ENCODE measurements at places on chromosomes 7 and 10.

DNA sequence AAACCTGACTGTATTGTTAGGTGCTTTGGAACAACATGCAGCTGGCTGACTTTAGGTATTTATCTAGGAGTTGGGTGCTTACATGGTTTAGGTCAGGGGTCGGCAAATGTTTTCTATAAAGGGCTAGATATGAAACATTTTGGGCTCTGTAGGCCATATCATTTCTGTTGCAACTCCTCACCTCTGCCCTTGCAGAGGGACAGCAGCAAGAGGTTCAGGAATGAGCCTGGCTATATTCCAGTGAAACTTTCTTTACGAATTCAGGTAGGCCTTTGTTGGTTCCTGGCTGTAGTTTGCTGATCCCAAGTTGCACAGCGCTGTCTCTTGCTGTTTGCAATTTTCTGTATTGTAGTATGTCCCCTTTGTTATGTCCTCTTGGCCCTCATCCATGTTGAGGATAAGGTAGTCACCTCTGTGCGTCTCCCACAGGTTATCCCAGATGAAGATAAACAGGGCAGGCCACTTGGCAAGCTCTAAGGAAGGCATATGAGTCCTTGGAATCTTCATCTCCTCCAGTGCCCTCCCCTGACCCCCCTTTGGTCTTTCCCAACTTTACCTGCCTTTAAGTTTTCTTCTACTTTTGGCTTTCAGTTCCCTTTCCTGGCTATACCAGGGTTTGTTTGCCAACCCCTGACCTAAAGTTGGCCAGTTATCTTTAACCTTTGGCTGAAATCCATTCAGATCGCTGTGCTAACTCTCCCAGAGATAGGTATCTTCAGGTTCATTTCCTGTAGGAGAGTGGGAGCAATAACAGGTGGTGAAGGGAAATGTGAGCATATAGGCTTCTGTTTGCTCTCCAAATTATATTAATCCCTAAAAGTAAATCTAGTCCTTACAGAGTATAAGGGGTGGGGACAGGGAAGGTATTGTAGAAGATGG, 36.1 kb downstream of the SGPL1 start:
- no peak for DNase-seq

DNA sequence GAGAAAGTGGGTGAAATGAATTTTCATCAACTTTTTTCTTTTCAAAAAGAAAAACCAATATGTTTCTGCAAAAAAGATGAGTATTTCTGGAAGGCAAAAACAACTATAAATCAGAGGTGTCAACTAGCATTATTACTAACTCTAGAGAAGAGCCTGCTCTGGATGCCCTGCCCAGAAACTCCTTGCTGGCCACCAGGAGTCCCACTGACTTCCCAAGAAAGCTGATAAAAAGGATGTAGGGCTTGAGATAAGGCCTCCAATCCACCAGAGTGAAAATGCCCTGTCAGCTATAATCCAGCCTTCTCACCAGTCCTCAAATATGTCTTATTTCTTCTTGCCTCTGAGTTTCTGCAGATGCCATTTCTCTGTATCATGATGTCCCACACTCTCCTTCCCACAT, 16.7 kb upstream of the FZD1 start:
- DNase-seq: no peak

DNA sequence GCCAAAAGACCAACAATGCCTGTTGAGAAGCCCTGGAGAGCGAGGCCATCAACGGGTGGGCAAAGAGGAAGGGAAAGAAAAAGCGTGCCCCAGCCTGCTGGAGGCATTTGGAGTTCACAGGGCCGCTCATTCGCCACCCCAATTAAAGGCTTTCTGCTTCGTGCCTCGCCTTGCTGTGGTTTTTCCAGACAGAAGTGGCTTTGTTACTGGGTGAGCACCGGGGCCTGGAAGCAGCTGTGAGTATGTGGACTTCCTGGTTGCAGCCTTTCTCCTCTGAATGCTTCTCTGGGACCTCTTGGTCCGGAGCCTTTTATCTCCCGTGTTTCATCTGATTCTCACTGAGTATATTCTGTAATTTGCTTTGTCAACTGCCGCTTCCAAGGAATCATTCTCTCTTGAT, 118.1 kb upstream of the EGR2 start:
- no peak for DNase-seq

DNA sequence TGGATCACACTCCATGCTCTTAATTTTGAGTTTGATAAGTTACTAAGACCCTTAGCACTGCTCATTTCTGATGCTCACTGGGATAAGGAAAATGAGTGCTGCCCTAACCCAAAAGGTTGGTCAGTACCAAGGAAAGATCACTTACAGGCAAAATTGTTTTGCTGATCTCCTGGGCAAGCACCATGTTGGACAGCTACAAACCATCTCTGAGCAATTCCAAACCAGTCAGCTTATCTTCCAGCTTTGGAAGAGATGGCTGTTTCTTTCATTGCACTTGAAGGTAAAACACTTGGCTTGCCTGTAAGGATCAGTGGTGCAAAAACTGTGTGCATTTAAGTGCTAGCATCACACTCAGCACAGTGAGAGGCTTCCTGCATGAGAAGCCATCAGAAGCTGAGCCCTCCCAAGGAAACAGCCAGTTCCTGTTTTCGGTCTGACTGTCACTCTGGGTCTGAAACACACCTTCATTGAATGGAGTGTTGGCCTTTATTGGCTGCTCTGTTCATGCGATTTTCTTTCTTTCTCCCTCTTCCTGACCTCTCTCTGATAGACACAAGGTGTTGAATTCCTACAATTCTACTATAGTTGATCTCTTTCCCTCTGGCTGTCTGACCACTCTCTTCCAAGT, 126.4 kb upstream of the GHITM start:
- DNase-seq: no peak

DNA sequence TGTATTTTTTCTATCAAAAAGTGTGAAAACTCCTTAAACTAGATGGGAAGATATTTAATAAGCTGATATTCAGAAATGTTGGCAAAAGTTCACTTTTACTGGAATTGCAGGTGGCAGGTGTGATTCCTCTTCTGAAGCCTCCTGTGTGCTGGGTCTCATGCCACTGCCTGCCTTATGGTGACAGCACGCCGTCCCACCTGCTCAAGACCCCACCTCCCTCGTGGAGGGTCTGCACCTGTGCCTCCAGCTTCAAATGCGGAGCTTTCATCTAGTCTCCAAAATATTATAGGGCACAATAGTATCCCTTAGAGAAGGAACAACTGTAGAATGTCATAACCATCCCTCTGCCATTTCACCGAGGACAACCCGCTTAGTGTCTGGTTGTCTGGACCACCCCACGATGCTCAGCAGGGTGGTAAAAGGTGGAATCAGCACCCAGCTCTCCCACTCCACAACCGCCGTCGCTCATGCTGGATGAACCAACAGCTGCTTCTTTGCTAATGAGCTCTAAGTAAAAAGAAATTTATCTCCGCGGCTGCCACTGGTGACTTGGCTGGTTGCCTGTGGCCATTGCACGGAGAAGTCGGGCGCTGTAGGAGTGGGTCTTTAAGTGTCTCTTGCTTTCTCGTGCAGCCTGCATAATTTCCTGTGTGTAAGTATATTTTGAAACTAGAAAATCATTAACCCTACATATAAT, 119.3 kb upstream of the TCERG1L start:
- no peak for DNase-seq

DNA sequence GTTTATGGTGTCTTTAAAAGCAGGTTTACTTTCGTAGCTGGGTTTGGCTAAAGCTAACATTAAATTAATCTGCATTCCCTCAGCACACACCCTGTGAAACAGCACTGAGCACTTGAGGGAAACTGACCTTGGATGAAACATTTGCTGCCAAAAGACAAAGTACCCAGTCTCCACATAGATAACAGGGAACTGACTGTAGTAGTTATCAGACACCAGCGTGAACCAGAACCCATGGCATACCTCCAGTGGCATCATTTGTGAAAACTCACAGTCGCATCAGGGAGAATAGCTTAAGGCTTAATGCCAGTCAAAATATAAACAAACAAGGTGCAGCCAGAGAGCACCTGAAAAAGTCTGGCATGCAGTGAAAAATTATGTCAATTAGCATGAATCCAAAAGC, 357.8 kb upstream of the C7orf33 start:
- DNase-seq: no peak

- DNase-seq: no peak
These were observed 15.3 kb upstream of the CFAP69 start for GRCh38 chr7:90229682-90230081.

- no peak for DNase-seq
These were observed 9.0 kb upstream of the GPR141 start for GRCh38 chr7:37674531-37674930.

GRCh38 chr7:138958391-138958956, 22.7 kb downstream of the KIAA1549 start:
- peak; percentile 51 for DNase-seq

- no peak for DNase-seq
These were observed 17.5 kb downstream of the LAMB4 start for GRCh38 chr7:108112683-108113082.

DNA sequence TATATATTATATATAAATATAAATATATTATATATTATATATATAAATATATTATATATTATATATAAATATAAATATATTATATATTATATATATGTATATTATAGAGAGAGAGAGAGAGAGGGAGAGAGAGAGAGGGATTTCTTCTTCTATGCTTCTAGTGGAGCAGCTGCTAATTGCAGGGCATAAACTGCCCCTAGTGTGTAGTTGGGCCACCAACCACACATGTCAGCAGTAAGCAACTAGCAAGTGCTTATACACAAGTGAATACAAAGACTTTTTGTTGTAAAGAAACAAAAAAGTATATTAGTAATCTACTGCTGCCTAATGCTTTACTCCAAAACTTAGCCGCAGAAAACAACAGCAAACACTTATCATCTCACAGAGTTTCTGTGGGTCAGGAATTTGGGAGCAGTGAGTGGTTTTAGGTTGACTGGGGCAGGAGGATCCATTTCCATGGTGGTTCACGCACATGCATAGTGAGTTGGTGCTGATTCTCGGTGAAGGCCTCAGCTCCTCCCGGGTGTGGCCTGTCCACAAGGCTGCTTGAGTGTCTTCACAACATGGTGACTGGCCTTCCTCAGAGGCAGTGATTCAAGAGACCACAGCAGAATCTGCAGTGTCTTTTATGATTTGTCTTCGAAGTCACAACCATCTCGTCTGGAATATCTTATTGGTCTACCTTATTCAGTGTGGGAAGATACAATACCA, 25.5 kb upstream of the BAG3 start:
- DNase-seq: no peak

GRCh38 chr10:67790534-67791408, 47.2 kb downstream of the DNAJC12 start:
- DNase-seq: peak; percentile 76

DNA sequence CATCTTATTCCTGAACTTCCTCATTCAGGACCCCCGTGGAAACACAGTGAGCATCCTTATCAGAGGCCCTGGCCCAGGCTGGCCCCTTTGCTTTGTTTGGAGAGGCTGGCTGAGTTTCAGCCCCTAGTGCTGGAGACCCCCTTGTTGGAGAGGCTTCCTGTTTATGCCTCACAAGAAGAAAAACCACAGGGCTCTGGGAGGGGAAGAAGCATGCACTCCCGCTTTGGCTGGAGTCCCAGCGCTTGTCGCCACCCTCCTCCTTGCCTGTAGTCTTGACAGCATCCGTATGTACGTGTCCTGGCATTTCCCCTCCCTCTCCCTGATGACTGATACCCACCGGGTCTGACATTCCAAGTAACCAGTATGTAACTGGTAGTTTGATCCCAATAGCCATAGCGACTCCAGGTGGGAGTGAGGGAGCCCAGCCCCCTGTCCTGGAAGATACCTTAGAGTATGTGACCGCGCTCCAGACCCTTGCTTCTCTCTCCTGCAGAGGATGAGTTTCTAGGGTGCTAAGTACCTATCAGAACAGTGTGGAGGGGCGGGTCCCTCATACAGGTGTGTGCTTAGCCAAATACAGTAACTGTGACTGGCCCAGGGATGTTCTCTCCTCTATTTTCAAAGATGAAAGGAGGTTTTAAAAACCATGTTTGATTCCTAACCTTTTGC, 6.9 kb upstream of the ATP6V0E2 start:
- DNase-seq: peak; percentile 91

DNA sequence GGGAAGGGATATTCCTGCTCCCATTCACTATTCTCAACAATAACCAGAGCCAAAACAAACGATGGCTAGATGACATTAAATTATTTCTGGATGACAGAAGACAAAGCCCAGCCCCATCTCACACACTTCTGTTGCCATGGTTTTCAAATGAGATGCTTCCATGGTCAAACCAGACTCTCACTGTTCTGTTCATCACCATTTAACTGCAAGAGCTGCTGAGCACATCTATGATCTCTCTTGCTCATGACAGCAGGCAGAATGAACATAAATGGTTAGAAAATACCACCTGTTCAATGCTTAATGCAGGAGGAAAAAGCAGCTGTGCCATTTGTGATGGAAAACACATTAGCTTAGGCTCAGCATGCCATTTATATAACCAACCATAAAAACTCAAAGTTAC, 758.6 kb upstream of the ZWINT start:
- DNase-seq: no peak

- no peak for DNase-seq
These were observed 107.2 kb downstream of the FGFR2 start for GRCh38 chr10:121490871-121491519.

GRCh38 chr7:36287371-36288241, 102.1 kb upstream of the ANLN start:
- no peak for DNase-seq

- DNase-seq: peak; percentile 67
These were observed 86.2 kb downstream of the HIBADH start for GRCh38 chr7:27576360-27576944.

- DNase-seq: no peak
These were observed 26.2 kb downstream of the STK17A start for GRCh38 chr7:43609097-43609496.

GRCh38 chr7:22604246-22604645, 104.3 kb upstream of the STEAP1B start:
- DNase-seq: no peak

- no peak for DNase-seq
These were observed 3.4 kb upstream of the DLX6 start for GRCh38 chr7:97001656-97002554.

DNA sequence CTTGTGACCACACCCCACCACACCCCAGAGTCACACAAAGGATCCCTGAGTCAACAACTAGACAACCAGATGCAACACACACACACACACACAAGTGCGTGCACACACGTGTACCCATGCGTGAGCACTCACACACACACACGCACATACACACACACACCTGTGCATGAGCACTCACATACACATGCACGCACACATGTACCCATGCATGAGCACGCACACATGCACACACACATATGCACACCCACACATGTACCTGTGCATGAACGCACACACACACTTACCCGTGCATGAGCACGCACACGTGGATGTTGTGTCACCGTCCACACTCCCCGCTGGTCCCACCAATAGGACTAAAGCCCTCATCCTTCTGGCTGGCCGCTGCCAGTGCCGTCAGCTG, 60.4 kb downstream of the HTR5A start:
- no peak for DNase-seq

DNA sequence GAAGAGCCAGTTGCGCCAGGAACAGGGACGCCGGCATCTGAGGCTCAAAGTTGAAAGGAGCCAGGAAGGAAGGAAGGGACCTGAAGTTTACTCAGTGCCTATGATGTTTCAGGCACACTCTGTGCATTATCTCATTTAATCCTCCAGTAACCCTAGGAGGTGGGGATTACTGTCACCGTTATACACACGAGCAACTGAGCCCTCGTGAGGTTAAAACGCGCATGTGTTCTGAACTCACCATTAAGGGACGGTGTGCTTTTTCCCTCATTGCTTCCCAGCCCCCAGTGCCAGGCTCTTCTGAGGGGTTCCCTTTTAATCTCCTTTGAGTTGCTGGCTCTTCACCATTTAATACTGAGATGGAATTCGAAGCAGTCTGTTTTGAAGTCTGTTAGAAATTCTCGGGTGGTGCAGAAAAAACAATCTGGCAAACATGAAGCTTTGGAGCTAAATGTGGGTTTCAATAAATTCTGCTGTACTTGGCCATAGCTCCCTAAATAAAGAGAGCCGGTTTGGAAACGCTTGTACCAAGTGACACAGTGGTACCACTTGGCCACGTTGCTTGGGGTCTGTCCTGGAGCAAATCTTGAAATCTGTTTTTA, 102.2 kb downstream of the TAX1BP1 start:
- no peak for DNase-seq
